ENCODE measurements at places on chromosomes 13 and 19.

DNA sequence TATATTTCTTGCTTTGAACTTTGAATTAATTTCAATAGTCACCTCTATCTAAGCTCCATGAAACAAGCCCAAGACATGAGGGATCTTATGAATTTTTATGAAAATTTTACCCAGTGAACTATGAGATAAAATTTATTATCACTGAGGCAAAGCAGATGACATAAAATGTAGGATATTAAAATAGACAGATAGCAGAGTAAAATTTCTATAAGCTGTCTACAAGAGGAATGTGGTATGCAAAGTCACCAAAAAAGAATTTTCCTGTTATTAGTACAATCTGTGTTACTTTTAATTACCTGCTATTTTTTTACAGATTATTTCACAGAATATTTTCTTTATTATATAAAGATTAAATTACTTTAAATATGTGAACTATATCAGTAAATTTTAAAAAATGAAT is 2312.6 kb downstream of the PCDH9 start:
- DNase-seq, result no peak

DNA sequence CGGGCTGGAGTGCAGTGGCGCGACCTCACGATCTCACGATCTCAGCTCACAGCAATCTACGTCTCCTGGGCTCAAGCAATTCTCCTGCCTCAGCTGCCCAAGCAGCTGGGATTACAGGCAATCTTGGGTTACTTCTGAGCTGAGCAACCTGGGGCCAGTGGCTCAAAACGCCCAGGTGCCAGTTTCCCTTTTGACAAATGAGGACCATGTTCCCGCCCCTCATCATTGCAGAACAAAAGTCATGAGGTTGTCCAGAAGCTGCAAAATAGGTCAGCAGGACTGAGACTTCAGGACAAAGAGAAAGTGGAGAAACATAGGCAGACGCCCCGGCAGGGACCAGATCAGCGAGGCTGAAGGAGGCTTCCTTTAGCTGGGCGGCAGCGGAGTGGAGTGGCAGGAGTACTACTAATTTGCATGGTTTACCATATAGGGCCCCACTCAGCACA is 3.3 kb upstream of the ADGRE5 start:
- DNase-seq, result no peak

DNA sequence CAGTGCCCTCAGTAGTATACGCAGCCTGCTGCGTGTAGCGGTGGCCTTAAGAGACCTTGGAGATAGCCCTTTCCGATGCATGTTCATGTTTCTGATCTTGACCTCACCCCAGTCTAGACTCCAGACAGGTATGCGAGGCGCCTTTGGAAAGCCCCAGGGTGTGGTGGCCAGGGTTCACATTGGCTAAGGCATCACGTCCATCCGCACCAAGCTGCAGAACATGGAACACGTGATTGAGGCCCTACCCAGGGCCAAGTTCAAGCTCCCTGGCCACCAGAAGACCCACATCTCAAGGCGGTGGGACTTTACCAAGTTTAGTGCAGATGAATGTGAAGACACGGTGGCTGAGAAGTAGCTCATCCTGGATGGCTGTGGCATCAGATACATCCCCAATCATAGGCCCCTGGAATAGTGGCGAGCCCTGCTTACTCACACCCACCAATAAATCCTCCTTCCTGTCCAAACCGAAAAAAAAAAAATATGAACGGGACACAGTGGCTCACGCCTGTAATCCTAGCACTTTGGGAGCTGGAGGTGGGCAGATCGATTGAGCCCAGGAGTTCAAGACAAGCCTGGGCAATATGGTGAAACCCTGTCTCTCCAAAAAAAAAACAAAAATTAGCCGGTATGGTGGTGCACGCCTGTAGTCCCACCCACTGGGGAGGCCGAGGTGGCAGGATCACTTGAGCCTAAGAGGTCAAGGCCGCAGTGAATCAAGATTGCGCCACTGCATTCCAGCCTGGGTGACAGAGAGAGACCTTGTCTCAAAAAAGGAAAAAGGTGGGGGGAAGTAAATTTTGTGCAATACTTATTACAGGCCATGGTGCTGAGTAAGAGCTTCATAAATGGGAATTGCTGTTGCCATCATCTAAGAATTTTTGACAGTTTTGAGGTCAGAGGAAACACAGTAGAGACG is 12.4 kb upstream of the CBLC start:
- no peak for DNase-seq

- no peak for DNase-seq
These were observed 9.4 kb downstream of the ARHGEF1 start for GRCh38 chr19:41892173-41892902.

- no peak for DNase-seq
These were observed 234.6 kb downstream of the SLITRK6 start for GRCh38 chr13:85564598-85564997.

DNA sequence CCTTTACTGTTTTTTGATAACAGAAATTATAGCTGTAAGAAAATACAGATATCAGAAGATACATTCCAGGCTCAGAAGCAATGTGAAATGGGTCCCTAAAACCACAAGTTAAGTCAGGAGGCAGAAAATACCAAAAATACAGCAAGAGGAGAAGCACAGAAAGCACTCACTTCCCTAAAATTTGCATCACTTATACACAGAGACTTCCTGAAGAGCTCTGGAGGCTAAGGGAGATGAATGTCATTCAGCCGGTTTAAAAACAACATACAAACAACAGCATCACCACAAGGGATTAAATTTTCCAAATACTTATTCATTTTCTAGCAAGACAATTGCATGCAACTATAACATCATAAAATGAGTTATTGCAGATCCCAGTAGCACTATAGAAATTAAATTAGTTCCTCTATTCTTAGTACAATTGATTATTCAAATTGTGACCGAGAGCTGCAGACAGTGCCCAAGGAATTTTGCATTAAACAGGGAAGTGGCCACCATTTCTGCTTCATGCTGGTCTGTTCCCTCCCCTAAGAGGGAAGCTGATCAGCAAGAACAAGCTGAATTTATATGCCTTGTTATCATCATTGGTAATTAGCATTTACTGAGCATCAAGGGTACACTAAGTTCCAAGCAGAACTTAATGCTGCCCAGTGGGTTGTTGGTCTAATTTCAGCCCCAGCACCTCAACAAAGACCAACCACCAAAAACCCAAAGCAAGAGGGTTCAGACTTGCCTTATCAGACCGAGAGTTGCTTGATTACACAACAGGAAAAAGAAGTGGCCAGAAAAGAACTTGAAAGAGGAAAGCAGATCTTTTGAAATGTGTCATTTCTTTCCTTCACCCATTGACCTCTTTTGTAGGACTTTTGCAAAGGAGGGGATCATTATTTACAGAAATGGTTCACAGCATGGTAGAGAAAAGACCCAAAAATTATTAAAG is 140.7 kb downstream of the KCTD12 start:
- no peak for DNase-seq

DNA sequence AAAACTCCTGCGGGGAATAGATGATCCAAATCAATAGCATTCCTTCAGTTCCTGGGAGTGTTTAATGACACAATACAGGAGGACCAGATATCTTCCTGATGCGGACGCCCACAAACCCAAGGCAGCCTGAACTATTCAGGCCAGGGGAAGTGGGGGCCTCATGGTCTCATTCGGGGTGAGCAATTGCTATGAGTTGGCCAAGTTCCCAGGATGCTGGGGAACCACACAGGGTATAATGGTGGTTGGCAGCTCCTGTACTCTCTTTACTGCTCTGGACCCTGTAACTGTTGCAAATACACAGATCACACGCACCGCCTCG is 401.2 kb downstream of the IRS2 start:
- no peak for DNase-seq

- no peak for DNase-seq
These were observed 50.5 kb downstream of the KCNRG start for GRCh38 chr13:50065712-50066111.

DNA sequence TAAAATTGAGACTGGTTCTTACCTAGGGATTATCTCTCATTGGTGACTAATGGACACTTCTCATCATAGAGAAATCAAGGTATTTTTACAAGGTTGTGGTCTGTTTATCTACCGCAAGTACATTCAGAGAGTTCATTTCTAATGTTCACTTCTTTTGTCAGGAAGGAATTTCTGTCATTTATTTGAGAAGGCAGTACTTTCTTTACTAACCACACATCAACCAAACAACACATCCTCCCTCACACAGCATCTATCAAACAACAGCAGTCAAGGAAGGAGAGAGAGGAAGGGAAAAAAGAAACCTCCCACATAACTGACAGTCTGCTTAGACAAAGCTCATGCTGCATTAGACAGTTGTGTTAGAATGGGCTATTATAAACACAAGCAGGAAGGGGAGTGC is 182.3 kb upstream of the KLF12 start:
- no peak for DNase-seq

DNA sequence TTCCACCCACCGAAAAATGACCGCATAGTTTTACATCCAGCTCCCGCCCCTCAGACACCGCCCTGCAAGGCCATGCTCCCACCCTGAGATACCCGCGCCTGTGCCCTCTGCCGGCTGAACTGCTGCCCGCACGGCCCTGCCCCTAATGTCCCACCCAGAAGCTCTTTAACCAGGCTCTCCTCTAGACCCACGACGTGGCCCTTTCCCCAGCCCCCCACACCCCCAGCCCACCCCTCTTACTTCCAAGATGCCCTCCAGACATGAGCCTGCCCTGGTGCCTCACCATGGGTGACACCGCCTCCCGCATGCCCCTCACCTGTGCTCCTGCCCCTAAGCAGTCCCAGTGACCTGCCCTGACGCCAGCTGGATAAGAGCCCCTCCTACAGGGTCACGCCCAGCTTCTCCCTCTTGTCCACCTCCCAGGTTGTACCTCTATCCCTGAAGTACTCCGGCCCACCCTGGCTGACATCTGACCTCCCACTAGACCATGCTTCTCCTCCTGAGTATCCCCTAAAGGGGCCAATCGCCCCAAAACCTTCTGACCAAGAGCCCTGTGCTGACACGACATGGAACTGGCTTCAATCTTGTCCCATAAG is 51.2 kb downstream of the COLGALT1 start:
- no peak for DNase-seq

GRCh38 chr13:100306030-100306429 is 217.1 kb downstream of the PCCA start:
- DNase-seq, result no peak

DNA sequence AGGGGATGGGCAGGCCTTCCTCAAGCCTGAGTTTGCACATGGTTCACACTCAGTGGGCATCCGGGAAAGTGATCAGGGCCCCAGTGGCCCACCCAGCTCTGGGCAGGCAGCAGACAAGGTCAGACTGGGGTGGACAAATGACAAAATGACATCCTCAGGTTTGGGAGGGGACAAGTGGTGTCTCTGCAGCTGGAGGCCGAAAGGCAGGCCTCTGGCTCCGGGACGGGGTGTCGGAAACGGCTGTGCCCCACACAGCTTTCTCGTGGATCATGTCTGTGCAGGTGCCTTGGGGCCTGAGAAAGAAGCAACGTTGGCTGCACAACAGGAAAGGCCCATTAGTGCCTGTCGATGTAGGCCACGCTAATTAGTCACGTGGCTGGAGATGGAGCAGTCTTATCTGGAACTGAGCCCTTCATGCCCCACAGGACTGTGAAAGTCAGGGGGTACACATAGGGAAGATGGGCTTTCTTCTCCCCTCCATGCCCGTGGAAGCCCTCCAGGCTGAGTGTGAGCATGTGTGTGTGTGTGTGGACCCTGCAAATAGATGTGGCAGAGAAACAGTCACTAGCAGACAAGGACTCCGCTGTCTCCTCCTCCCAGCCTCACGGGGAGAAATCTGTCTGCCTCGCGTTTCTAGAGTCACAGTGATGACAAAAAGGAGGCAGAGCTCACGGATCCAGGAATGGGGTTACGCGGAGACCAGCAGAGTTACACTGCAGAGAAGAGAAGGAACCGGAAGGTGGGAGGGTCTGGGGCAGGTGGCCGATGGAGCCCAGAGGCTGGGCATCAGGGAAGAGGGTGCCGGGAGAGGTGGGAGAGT is 44.2 kb downstream of the CHST8 start:
- DNase-seq, result no peak

DNA sequence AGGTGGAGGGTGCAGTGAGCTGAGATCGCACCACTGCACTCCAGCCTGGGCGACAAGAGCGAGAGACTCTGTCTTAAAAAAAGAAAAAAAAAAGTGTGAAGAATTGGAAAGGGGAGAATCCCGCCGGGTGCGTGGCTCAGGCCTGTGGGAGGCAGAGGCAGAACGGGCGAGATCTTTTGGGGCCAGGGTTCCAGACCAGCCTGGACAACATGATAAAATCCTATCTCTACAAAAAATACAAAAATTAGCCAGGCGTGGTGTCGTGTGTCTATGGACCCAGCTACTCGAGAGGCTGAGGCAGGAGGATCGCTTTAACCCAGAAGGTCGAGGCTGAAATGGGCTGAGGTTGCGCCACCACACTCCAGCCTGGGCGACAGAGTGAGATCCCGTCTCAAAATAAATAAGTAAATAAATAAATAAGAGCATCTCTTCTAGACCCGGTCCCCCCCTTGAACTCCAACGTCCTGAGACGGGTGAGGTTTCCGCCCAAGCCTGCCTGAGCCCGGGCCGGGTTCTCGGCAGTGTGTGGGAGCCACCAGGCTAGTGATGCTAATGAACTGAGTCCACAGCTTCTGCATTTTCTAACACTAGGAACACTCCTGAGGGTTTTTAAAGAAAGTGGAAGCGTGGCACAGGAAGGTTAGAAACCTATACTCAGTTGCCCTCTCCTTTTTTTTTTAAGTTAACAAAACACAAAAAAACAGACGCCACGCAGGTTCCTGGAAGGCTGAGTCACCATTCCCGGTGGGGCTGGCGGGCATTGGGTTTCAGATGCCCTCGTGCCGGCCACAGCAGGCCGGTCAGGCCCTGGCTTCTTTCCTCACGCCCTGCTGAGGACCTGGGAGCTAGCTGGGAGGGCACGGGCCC is 22.0 kb downstream of the GPX4 start:
- no peak for DNase-seq

DNA sequence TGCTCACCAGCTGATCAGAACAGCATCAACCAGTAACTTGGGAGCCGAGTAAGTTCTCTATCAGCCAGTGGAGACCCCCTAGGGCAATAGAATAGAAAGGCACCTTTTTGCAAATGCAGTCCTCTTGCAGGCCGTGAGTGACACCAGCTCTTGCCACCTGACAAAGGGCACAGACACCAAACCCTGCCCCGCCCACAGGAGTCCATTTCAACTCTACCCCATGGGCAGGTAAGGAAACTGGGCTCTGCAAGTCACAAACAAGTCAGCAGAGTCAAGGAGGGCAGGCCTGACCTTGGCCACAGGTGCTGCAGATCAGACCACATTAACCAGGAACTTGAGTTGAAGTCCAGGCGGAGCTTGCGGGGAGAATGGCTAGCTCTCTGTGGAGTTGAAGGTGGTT is 77.4 kb upstream of the SPATA13 start:
- DNase-seq, result no peak

DNA sequence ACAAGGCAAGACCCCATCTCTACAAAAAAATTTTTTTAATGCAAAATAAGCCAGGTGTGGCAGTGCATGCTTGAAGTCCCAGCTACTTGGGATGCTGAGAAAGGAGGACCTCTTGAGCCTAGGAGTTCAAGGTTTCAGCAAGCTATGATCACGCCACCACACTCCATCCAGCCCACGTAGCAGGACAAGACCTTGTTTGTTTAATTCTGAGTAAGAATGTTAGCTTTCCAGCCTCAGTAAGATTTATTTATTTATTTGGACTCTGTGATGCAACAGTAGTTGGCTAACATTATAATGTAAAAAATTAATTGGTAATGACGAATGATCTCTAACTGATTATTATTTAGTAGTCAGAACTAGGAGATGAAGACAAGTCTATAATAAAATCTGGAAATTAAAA is 23.3 kb downstream of the N4BP2L2 start:
- DNase-seq, result no peak

Data from AG09319 (cell line).